ENCODE measurements at places on chromosomes 16 and 17.
A peak's percentile ranks its signal among the peaks of the same experiment; 100 is the strongest.

GRCh38 chr17:71735893-71736292 lies 384.9 kb upstream of the SOX9 start:
- no peak for DNase-seq

DNA sequence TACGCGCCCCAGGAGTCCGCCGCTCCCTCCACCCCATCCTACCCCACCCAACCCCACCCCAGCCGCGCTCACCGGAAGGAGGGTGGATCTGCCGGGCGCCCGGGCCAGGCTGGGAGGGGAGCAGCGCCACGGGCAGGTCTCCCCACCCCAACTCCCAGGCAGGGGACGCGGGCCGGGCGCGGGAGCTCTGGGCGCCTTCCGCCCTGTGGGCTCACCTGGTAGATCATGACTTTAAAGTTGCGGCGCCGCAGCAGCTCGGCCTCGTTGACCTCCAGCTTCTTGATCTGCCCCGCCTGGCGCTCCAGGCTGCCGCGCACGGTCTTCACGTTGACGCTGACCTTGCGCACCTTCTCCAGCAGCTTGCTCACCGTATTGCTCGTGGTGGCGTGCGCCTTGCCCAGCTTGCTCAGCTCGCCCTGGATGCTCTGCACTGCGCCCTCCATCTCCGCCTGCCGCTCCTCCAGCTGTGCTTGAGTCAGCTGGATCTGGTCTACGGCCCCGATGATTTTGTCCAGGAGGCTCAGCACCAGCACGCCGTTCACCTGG lies 571 bp downstream of the CAVIN1 start:
- DNase-seq: peak; percentile 53

DNA sequence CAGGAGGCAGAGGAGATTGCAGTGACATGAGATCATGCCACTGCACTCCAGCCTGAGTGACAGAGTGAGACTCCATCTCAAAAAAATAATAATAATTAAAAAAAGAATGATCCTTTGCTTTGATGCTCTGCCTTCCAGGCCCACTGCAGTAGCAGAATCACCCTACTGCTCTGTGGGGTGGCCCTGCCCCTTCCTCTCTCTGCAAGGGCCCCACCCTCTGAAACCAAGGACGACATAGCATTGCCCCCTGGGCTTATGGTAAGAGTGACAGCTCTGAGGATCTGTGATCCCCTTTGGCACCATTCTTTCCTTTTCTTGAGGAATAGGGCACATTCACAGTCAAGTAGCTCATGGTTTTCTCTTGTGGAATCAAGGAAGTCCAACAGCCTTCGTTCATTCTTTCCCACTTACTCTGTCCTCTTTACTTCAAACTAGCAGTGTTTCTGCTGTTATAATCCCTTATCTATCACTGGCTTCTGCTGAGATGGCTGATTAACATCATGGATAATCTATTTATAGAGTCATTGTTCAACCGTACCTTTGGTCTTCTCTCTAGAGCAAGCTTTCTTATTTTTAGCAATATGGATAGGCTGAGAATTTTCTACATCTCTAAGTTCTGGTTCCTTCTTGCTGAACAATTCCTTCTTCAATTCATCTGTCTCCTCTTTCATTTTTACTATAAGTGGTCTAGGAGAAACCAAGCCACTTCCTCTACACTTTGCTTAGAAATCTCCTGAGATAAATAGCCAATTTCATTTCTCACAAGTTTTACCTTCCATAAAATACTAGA lies 14.1 kb downstream of the RAD51C start:
- DNase-seq: no peak

- no peak for DNase-seq
Measured at GRCh38 chr16:19210280-19210924, 42.4 kb downstream of the SYT17 start.

DNA sequence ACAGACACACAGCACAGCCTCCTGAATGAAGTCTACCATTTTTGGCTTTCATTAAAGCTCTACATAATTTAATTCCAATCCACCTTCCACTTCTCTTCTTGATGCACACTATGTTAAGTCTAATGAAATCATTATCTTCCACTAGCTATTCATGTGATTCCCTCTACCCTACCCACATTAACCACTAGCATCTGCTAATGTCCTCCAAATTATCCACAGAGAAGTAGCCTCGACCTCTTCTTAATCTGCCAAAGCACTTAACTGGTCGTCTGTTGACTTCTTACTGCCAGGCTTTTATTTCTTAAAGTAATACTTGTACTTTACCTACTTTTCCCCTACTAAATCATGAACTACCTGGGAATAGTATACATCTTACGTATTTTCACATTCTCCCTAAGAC lies 91.8 kb downstream of the NCOR1 start:
- no peak for DNase-seq

DNA sequence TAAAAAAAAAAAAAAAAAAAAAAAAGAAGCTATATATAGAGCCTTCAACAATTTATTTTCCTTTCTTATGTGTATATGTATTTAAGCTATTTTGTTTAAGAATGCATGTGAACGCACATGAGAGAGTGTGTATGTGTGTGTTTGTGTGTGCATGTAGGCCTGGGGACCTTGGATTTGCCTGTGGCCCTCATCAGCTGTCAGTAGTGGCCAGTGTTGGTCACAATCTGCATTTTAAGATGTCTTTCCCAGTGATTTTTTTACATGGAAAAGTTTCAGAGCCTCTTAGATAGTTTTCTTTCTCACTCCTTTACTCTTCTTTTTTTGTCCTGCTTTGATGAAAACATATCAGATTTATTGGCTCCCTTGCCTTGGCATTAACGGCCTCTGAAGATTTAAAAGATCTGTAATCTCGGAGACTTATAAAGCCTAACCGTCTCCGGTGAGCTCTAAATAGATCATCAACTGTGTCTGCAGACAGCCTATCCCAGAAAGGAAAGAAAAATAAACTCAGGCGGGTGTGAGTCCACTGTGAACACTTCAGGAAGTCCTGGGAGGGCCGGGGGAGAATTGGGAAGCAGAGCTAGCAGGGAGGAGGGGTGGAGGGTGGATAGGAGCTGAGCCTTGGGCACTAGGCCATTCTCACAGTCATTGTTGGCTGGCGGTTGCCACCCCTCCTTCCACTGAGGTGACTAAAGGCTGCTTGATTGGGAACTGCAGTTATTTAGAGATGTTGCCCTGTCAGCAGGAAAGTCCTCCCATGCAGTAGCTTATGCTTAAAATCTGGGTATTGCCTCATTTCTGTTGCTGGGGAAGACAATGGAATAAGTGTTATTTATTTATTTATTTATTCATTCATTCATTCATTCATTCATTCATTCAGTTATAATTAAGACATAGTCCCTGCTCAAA lies 86.8 kb downstream of the WWP2 start:
- DNase-seq: no peak

- DNase-seq: no peak
Measured at GRCh38 chr16:58679763-58680162, 4.8 kb downstream of the SLC38A7 start.

- no peak for DNase-seq
Measured at GRCh38 chr17:47803751-47804150, 17.8 kb downstream of the OSBPL7 start.

All from stimulated activated CD8-positive, alpha-beta memory T cell treated with anti-CD3 and anti-CD28 coated beads, Interleukin-4, amount 100 ng/mL, for 48 hours (primary cell).